ENCODE measurements at places on chromosomes 2 and 18.
A peak's percentile ranks its signal among the peaks of the same experiment; 100 is the strongest.

- no peaks in the 10 kb centered on the region for H3K4me1 ChIP-seq
- no peaks in the 10 kb centered on the region for H3K27me3 ChIP-seq
- H3K27ac ChIP-seq, result no peak overlapping the region
- no peak for DNase-seq
- H3K4me3 ChIP-seq, result no peak overlapping the region
These were observed 4.4 kb downstream of the FHOD3 start for GRCh38 chr18:36301884-36302283.

DNA sequence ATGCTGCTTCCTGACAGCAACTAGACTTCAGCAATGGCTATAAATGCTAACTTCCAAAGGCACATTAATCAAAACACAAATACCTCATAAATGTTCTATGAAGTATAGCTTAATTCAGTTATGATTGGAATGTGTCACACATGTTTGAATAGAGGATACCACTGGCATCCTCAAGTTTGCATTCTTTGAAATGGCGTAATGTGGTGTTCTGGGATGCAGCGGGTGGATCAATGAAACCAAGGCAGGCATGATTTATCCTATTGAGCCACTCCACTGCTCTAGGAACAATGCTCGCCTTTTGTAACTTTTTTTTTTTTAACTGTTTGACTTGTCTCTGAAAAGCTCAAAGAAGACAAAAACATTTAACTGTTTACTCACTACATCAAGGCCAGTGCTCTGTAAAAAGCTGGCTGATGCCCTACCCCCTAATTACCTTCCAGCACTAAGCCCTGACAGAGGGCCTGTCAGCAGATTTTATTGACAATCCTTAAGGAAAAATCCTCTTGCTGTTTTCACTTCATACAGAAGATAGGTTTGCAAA lies 278.8 kb upstream of the SESTD1 start:
- DNase-seq, result no peak
- H3K27ac ChIP-seq, result no peak overlapping the region
- no peaks in the 10 kb centered on the region for H3K27me3 ChIP-seq
- H3K36me3 ChIP-seq, result no peaks in the 10 kb centered on the region
- H3K4me1 ChIP-seq, result no peaks in the 10 kb centered on the region

DNA sequence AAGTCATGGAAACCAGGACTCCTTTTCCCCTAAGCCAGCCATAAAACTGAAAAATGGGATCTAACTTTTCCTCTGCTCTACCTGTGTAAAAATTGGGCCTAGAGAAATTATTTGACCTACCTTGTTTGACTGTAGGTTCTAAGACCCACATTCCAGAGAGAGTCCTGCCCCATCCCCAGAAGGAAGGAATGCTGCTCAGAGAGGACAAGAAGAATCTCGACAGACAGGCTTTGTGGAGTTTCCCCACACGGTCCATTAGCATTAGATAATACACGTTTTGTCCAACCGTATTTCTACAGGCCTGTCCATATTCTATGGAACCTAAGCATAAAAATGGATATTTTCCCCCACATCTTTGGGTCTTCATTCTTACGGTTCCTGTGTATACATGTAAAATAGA lies 403.3 kb downstream of the METTL4 start:
- H3K4me3 ChIP-seq, result no peak overlapping the region
- DNase-seq, result no peak
- no peaks in the 10 kb centered on the region for H3K36me3 ChIP-seq
- H3K27me3 ChIP-seq, result no peaks in the 10 kb centered on the region
- no peak overlapping the region for H3K27ac ChIP-seq
- no peaks in the 10 kb centered on the region for H3K4me1 ChIP-seq

- no peak overlapping the region for H3K27ac ChIP-seq
- no peaks in the 10 kb centered on the region for H3K36me3 ChIP-seq
- H3K4me3 ChIP-seq, result no peak overlapping the region
- DNase-seq, result no peak
These were observed 727.0 kb upstream of the PIK3C3 start for GRCh38 chr18:41227993-41228392.

DNA sequence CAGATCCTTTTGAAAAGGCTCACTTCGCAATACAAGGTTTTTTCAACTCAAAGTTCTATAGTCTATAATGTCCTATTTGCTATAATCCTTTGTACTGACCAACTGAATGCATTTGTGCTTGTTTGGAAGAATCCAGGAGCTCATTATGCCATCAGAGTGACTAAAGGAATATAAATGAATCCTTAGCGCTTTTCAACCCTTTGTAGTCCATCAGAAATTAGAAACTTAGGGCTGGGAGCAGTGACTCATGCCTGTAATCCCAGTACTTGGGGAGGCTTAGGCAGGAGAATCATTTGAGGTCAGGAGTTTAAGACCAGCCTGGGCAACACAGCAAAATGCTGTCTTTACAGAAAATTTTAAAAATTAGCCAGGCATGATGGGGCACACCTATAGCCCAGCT lies 330.2 kb upstream of the CHAC2 start:
- H3K4me3 ChIP-seq, result no peak overlapping the region
- H3K27me3 ChIP-seq, result no peaks in the 10 kb centered on the region
- H3K27ac ChIP-seq, result no peak overlapping the region
- no peak for DNase-seq

- no peaks in the 10 kb centered on the region for H3K36me3 ChIP-seq
- H3K27me3 ChIP-seq, result no peaks in the 10 kb centered on the region
- no peaks in the 10 kb centered on the region for H3K4me1 ChIP-seq
These were observed 122.6 kb upstream of the NOSTRIN start for GRCh38 chr2:168679741-168680310.

DNA sequence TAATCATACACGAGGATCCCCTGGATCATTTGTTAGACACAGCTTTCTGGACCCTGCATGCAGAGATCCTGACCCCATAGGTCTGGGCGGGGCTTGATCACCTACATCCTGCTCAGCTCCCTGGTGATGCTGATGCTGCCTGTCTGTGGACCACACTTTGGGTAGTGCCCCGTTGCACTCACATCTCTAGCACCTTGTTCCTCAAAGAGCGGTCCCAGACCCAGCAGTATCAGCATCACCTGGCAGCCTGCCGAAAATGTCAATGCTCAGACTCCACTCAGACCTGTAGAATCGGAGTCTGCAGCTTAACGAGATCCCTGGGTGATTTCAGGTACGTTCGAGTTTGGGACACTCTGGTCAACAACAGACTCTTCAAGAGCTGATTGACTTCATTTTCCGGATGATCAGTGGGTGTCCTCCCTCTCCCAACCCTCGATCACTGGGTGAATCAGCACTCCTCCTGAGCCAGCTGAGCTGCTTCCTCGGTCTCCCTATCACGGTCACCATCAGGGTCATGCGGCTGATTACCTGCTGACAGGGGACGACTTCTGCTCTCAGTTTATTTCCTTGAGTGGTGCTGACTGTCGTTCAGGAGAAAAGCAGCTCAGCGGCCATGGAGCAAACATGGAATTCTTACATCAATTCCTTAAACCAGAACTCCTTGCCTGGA lies 150.6 kb upstream of the RAB12 start:
- no peak overlapping the region for H3K27ac ChIP-seq
- H3K4me1 ChIP-seq, result no peaks in the 10 kb centered on the region
- H3K27me3 ChIP-seq, result no peaks in the 10 kb centered on the region
- no peak overlapping the region for H3K4me3 ChIP-seq

DNA sequence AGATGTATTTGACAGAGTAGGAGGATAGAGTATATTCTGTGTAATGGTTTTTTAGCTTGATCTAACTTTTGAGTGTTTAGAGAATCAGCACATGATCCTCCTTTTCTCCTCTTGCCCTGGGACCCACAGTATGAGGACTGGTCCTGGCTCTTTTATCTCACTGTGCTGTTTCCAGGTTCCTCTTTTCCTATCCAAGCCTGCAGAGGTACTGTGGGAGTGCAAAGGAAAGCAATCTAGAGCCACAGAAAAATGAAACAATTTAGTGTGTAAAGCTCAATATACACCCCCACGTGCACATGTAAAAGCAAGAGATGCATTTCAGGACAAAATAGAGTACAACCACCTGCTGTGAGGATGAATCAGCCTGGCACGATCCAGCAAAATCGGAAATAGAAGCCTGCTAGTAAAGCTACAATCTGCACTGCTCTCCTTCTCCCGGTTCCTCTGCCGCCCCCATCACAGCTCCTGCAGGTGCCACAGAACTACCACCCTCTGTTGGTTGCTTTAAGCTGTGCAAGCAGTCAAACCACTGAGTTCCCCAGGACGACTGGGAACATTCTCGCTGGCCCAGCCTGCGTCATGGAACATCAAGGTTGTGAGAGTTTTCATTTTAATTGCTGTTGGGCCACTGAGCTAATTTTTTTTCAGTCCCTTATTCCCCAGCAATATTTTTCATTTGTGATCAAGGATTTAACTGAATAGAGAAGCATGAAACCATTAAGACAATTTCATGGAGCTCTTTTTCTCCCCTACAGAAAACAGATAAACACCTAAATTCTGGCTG lies 47.8 kb upstream of the MAPRE3 start:
- no peak for DNase-seq
- no peak overlapping the region for H3K27ac ChIP-seq
- no peak overlapping the region for H3K4me3 ChIP-seq

DNA sequence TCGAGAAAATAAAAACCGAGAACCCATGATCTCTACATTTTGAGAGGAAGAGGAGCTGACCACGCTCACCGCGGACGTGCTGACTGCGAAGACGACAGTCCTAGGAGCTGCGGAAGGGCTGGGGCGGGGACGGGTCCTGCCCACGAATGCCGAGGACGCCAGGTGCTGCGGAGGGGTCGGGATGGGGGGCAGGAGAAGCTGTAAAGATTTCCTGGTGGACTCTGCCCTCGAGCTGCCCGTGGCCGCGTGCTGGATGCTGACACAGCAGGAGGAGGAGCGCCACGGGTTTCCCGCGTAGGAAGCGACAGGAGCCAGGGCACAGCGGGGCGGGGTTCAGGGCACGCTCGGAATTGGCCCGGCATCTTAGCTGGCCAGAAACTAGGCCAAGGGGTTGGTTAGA lies 22.2 kb downstream of the ZSCAN30 start:
- peak overlapping the region; percentile 52 for H3K4me3 ChIP-seq
- no peaks in the 10 kb centered on the region for H3K4me1 ChIP-seq
- peak; percentile 75 for DNase-seq
- no peaks in the 10 kb centered on the region for H3K27me3 ChIP-seq

GRCh38 chr2:69565431-69565839 lies 78.1 kb downstream of the AAK1 start:
- DNase-seq, result peak; percentile 65
- no peak overlapping the region for H3K27ac ChIP-seq
- no peaks in the 10 kb centered on the region for H3K36me3 ChIP-seq
- no peak overlapping the region for H3K4me3 ChIP-seq
- H3K4me1 ChIP-seq, result peaks cover 3% of the 10 kb centered on the region

- H3K4me1 ChIP-seq, result no peaks in the 10 kb centered on the region
- no peaks in the 10 kb centered on the region for H3K27me3 ChIP-seq
- H3K36me3 ChIP-seq, result no peaks in the 10 kb centered on the region
- DNase-seq, result no peak
These were observed 96.4 kb downstream of the RTP5 start for GRCh38 chr2:241965931-241966412.

GRCh38 chr2:84251651-84252302 lies 207.3 kb downstream of the SUCLG1 start:
- no peak overlapping the region for H3K4me3 ChIP-seq
- no peak overlapping the region for H3K27ac ChIP-seq
- H3K27me3 ChIP-seq, result no peaks in the 10 kb centered on the region

- no peak for DNase-seq
- no peaks in the 10 kb centered on the region for H3K36me3 ChIP-seq
- H3K4me3 ChIP-seq, result no peak overlapping the region
- H3K27ac ChIP-seq, result no peak overlapping the region
- no peaks in the 10 kb centered on the region for H3K4me1 ChIP-seq
These were observed 339.4 kb downstream of the RND3 start for GRCh38 chr2:150147889-150148683.

DNA sequence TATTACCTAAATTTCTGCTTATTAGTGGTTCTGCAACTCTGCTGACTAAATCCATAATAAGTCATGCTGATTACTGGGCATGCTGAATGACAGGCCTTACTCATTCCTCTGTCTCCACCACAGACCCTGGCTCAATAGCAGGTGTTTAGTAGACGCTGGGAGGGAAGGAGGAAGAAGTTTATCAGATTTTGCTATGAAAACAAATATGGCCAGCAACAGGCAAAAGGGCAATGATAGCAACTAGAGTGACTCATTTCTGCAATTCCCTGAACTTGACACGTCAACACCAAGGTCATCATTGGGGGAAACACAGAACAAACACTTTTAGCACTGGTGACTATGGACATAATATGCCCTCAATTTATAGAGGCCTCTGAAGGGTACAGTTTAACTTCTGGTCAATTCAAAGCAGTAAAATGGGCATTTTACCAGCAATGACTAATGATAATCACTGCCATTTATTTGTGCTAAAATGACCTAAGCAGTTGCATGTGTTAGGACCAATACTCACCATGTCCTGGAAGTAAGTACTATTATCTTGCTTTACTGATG lies 35.2 kb downstream of the TMEM163 start:
- no peak overlapping the region for H3K4me3 ChIP-seq
- no peak overlapping the region for H3K27ac ChIP-seq
- no peaks in the 10 kb centered on the region for H3K27me3 ChIP-seq

- no peak overlapping the region for H3K27ac ChIP-seq
- no peaks in the 10 kb centered on the region for H3K36me3 ChIP-seq
- peaks cover 5% of the 10 kb centered on the region for H3K4me1 ChIP-seq
- no peak overlapping the region for H3K4me3 ChIP-seq
These were observed 97.6 kb upstream of the PPP1CB start for GRCh38 chr2:28653892-28654662.

DNA sequence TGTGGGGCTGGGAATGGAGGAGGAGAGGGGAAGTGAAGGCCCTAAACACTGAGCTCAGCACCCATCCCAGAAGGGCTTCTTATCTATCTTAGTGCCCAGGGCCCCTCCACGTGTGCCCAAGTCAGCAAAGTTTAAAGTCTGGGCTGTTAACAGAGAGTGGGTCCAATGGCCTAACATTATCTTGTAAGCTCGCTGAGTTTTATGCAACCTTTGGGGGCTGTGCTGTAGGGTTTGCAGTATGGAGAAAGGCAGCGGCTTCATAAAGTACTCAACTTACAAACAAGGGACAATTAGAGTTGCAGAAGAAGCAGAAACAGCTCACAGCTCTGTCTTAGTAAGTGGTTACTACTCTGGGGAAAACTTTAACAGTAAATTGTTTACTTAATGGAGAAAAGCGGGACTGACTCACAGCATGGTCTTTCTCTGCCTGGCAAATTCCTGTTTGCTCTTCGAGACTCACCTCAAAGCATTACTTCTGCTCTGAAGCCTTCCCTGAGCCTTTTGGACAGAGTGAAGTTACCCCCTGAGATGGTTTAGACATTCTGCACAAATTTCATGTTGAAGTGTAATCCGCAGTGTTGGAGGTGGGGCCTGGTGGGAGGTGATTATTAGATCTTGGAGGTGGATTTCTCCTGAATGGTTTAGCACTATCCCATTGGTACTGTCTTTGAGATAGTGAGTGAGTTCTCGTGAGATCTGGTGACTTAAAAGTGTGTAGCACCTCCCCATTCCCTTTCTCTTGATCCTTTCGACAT lies 9.0 kb downstream of the ENOSF1 start:
- H3K4me3 ChIP-seq, result no peak overlapping the region
- H3K27ac ChIP-seq, result no peak overlapping the region
- no peaks in the 10 kb centered on the region for H3K4me1 ChIP-seq
- H3K36me3 ChIP-seq, result peaks cover 3% of the 10 kb centered on the region

GRCh38 chr2:170509452-170510193 lies 205.5 kb upstream of the SP5 start:
- H3K27me3 ChIP-seq, result no peaks in the 10 kb centered on the region
- no peaks in the 10 kb centered on the region for H3K4me1 ChIP-seq
- H3K27ac ChIP-seq, result no peak overlapping the region
- no peak overlapping the region for H3K4me3 ChIP-seq

All from aorta (tissue), 5 donors.